Posterior vena cava (tissue), 2 donors: ENCODE measurements at places on chromosomes 7 and 10. TPM values are rescaled to one million over a fixed set of nuclear protein-coding genes. Genes with fewer than 3 reads are reported as not detected.

GRCh38 chr10:100805543-100806355 is 60.4 kb downstream of the PAX2 start:
- peak; percentile 74 for DNase-seq

DNA sequence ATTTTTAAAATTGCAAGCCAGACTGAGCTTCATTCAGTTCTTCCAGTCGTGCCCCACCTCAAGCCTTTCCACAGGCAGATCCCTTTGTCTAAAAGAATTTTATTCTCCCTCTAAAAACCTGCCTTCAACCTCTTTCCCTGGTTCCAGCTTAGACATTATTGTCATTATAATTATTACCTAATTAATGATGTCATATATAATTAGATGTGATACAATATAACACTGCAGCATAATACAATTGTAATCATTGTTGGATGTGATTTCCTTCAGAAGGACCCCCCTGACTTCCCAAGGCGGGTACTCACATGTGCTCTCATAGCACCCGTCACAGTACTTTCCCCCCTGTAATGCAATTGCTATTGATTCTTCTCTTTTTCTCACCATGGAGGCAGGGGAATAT is 88.6 kb downstream of the GPAM start:
- DNase-seq: no peak

GRCh38 chr10:103429647-103430046 is 22.5 kb downstream of the CALHM2 start:
- DNase-seq: no peak

- DNase-seq: no peak
Observed at GRCh38 chr10:78176320-78177317, 143.0 kb downstream of the RPS24 start.

- no peak for DNase-seq
Observed at GRCh38 chr7:107016312-107016711, 28.2 kb upstream of the PRKAR2B start.

- no peak for DNase-seq
Observed at GRCh38 chr7:137828456-137828855, 18.3 kb downstream of the DGKI start.

GRCh38 chr7:121138262-121138933 is 149.9 kb downstream of the CPED1 start:
- no peak for DNase-seq

- no peak for DNase-seq
Observed at GRCh38 chr10:70274643-70275042, 9.2 kb downstream of the NPFFR1 start.

SLIT1 gene
- 0.23 TPM for total RNA-seq

ELAPOR2 gene
- 17.8 TPM for total RNA-seq

CALY gene
- not detected for total RNA-seq

CASP2 gene
- 16.1 TPM for total RNA-seq
